ENCODE measurements at places on chromosomes 6 and 20. TPM values are rescaled to one million over a fixed set of nuclear protein-coding genes. Genes with fewer than 3 reads are reported as not detected.

Gene LY6G6C
- total RNA-seq = not detected

Gene CLPSL1
- total RNA-seq = not detected

DNA sequence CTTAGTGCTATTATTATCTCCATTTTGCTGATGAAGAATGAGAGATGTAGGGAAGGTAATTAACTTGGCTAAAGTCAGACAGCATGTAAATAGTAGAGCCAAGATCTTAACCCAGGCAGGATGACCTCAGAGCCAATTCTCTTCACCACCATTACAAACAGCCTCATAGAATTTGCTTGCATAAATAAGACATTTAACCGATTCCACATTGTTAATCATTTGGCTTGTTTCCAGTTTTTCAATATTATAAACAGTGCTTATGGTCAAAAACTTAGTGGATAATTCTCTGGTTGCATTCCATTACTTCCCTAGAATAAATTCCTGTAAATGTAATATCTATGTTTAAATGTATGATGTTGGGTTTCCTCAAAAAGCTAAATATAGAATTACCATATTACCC lies 19.1 kb upstream of the PRDM1 start:
- no peak overlapping the region for H3K27ac ChIP-seq
- no peak overlapping the region for H3K4me3 ChIP-seq
- no peaks in the 10 kb centered on the region for H3K4me1 ChIP-seq
- no peaks in the 10 kb centered on the region for H3K36me3 ChIP-seq
- no peak for DNase-seq

DNA sequence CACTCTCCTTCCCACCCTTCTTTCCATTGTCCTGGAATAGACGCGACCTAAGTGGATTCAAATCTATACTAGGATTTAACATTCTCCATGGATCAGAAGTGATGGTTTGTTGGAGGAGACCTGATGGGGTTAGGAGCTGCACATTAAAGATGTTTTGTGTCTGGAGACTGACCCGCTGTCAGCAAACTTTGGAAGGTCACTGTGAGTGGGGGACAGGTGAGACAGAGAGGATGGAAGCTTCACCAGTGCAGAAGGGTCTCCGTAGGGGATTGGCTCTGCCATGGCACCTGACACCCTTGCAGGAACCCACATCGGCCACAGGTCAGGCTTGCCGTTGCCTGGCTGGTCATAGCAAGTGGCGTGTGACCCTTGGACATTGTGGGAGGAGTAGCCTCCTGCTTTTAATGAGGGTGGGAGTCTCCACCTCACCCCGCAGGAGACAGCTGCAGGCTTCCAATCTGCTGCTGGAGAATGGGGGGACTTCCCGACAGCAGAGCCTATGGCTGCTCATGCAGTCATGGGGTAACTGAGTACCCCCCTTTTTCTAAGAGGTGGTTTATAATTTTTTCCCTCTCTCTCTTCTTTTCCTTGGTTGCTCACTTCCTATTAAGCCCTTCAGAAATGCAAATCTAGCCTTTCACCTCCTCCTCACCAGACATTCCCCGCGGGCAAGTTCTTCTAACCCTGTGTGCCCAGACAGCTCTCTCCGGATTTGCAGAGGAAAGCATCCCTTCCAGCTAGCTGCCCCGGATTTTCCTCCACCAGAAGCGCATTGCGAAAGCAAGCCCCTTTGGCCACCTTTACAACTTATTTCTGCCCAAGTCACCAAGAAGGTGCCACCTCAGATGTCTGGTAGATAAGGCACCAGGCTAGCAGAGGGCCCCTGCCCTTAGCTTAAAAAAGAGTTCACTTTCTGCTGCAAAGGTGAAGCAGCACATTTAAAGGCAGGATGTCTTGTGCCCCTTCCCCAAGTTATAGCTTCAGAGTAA lies 53.5 kb downstream of the DACT2 start:
- no peak for DNase-seq
- H3K4me1 ChIP-seq = no peaks in the 10 kb centered on the region
- no peaks in the 10 kb centered on the region for H3K27me3 ChIP-seq
- H3K27ac ChIP-seq = no peak overlapping the region
- H3K4me3 ChIP-seq = no peak overlapping the region

Measured in activated B cell treated with CpG ODN at 0.5 μM for 24 hours (primary cell).